Fibroblast of skin of left biceps (primary cell): ENCODE measurements at places on chromosomes 2 and 18.

- no peak for DNase-seq
Measured at GRCh38 chr2:78465707-78466106, 559.8 kb upstream of the REG3G start.

- no peak for DNase-seq
Measured at GRCh38 chr18:72742002-72742401, 125.8 kb downstream of the NETO1 start.

GRCh38 chr18:79434607-79435401 is 39.1 kb downstream of the NFATC1 start:
- DNase-seq, result no peak

DNA sequence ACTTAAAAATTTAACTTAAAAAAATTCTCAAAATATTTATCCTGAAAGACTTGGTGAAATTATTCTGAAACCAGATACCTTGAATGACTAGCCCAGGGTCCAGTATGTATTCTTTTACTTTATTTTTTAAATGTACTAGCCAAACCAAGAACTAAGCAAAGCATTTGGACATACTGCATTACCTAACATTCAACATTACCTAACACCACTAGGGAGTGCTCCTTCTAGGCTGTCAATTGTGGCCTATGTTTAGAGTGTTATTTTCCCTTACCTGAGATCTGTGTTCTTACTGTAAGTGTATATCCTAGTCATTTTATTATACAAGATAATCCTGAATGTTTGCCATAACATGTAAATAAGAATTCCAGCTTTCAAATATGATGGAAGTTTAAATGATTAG is 496.6 kb downstream of the PTPRM start:
- no peak for DNase-seq

- no peak for DNase-seq
Measured at GRCh38 chr18:49251451-49251850, 209.0 kb downstream of the DYM start.

DNA sequence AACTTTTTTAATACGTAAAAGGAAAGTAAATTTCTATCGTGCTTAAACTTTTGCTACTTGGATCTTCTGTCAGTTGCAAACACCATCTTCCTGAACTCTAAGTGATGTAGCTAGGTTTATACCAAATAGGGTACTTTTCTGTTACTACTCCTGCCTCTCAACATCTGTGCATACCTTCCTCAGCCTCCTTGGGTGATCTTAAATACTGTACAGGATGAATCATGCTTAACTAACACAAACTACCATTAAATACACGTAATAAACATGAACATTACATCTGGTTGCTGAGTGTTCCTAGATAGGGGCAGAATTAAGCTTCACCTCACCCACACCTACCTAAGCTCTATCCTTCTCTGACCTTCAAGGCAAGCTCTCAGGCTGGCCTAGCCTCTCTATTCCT is 398.0 kb downstream of the TXNL1 start:
- DNase-seq, result peak; percentile 55

- DNase-seq, result no peak
Measured at GRCh38 chr2:73283545-73284295, 558 bp downstream of the FBXO41 start.

DNA sequence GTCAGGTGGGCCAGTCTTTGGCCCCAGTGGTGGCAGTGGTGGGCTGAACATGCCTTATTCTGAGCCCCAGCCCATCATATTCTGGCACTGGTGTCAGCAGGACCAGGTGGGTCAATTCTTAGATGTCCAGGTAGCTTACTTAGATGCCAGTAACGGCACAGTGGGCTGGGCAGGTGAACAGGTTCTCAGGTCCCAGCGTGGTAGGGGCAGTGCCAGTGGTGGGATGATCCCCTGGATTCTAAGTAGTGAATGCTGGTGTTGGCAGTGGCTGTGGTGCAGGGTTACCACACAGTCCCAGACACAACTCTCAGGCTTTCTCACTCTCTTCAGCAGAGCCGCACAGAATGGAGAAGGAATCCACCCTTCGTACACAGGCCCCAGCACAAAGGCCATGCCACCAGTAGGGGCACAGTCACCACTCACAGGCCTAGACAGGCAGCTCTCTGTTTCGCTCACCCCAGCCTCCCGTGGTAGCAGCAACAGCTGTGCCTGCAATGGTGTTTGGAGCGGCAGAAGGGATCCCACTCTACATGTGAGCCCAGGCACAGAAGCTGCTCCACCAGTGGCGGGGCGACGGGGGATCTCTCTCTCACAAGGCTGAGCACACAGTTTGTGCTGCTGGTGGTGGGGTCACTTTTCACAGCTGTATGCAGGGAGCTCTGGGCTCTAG is 97.3 kb downstream of the ANKRD12 start:
- no peak for DNase-seq

GRCh38 chr2:68193144-68193543 is 35.5 kb downstream of the PNO1 start:
- DNase-seq, result no peak

- DNase-seq, result peak; percentile 15
Measured at GRCh38 chr18:74652392-74652988, 54.8 kb downstream of the ZNF407 start.

DNA sequence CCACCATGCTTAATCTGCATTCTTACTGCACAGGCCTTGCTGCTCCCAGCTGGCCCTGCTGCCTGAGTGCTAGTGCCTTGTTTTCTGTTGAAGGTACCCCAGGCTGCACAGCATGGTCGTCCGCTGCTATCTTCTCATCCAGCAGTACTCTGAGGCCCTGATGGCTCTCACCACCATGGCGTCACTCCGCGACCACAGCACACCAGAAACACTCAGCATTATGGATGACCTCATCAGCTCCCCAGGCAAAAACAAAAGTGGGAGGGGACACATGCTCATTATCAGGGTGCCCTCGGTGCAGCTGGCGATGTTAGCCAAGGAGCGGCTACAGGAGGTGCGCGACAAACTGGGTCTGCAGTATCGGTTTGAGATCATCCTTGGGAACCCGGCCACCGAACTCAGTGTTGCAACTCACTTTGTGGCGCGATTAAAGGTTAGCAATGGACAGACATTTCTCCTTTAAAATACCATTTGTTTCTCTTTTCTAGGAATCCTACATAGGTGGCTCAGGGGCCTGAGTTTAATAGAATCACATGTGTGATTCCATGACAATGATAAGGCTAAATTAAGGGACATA is 110.5 kb downstream of the ESCO1 start:
- no peak for DNase-seq
